Mucosa of gallbladder (tissue), 1 donor: ENCODE measurements at places on chromosomes 6 and 20. TPM values are rescaled to one million over a fixed set of nuclear protein-coding genes. Genes with fewer than 3 reads are reported as not detected.

DNA sequence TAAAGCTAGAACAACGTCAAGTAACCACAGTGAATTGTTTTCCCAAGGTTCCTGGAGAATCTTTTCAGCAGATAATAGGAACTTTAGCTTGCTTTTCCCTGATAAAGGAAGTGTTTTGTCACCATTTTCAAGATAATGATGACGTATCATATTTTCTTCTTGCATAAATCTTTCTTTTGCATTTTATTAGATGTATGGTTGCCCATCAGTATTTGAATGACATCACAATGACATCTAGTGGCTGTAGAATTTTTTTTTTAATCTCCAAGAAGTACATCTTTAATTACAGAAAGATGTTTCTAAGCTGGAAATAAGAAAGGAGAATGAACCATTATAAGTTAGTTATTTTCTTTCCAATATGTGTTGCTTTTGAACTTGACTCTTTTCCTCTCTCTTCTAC, 83.0 kb downstream of the CENPW start:
- DNase-seq: no peak

- DNase-seq: no peak
Measured at GRCh38 chr6:2509711-2510110, 241.0 kb downstream of the MYLK4 start.

DNA sequence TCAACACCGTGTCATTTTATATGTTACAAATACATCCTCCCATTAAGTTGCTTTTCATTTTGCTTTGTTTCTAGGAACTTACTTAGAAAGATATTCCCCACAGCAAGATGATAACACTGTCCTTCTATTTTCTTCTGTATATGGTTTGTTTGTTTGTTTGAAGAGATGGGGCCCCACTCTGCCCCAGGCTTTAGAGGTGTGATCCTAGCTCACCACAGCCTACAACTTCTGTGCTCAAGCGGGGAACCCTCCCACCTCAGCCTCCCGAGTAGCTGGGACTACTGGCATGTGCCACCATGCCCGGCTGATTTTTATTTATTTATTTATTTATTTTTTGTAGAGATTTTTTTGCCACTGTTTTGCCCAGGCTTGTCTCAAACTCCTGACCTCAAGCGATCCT, 14.2 kb upstream of the GMDS start:
- DNase-seq: no peak

DNA sequence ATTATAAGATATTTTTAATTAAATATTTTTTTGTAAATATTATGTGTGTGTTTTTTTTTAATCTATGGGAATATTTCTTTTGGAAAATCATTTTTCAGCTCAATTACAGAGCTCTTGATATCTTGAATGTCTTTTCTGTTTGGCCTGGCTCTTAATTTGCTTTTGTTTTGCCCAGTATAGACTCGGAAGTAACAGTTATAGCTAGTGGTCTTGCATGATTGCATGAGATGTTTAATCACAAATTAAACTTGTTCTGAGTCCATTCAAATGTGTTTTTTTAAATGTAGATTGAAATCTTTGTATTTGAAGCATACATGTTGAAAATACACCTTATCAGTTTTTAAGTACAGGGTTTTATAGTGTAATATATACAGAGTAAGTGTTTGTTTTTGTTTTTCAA, 2.6 kb downstream of the ID4 start:
- DNase-seq: no peak

Gene HSPA1L
- total RNA-seq: 2.8 TPM

GRCh38 chr6:55668591-55668990, 89.6 kb upstream of the HMGCLL1 start:
- no peak for DNase-seq

DNA sequence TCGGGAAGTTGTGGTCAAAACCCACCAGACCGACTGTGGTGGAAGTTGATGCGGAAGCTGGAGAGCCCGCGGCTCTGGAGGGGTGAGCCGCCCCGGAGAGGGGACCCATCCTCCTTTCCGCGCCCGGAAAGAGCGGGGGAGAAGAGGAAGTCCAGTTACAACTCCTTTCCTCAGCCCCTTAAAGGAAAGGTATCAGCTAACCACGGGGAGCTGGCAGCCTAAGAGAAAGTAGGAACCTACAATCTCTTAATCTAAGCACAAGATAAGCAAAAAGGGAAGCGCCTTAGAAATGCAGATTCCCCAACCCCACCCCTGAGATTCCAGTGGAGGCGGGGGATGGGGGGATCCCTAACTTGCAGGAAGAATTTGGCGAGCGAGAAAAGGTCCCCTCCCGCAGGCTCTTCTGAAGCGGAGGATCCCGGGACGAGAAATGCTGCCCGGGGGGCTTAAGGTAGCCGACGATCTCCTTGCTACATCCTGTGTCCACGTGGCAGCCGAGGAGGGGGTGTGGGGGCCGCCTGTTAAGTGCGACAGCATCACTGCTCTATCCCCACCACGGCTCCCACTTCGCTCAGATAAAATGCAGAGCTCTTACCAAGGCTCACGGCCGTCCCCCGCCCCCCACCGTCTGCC, 87.5 kb downstream of the ZFP64 start:
- DNase-seq: no peak

GRCh38 chr6:152981219-152981618, 1.6 kb downstream of the FBXO5 start:
- no peak for DNase-seq

DNA sequence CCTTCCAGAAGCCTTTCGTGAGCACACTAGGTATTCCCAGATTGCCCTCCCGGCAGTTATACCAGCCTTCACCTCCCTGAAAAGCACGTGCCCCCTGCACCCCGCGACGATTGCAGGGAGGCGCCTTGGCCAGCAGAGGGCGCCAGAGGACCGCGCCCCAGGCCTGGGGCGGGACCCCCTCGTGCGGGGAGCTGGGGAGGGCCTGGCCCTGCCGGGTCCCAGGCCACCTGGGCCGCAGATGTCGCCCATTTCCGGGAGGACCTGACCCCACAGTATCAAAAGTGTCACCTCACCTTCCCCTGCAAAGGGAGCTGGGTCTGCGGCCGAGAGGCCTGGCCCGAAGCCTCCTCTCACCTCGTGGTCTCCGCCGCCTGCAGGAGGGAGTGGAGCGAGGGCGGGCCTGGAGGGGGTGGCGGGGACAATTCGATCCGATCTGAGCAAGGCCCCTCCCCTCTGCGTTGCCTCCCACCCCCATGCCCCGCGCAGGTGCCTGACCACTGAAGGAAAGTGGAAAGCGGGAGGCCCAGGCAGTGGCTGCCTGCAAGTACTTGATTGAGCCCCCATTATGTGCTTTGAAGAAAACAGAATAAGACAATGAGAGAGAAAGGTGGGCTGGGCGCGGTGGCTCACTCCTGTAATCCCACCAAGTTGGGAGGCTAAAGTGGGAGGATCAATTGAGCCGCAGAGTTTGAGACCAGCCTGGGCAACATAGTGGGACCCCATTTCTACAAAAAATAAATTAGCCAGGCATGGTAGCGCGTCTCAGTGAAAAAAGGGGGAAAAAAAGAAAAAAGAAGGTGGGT, 3.5 kb upstream of the SNAI1 start:
- DNase-seq: no peak

DNA sequence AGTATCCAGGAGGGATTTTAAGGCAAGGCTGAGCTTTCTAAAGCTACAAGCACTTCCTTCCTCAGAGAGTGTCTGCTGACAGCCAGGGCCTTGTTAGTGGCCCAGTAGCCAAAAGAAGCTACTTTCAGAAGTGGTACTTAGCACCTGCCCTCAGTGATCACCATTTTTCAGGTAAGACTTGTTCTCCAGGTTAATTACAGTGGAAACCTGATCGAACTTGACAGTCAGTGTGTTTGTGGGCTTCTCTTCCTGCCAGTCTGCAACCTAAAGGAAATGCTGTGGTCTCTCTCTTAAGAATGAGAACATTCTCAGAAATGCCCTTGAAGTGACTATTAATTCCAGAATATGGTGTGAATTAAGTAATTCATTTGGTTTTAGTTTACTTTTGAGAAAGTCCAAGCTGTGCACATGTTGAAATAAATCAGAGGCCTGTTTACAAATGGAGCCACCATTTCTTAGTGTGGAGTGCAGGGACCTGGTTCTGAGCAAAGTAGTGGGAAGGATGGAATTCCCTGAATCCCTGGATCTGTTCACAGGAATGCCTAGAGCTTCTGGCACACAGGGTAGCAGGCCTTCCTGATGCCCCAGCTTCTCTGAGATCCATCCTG, 185.3 kb upstream of the AGPAT4 start:
- no peak for DNase-seq

Gene PRICKLE4
- 13.1 TPM for total RNA-seq

Gene SCRT2
- not detected for total RNA-seq

DNA sequence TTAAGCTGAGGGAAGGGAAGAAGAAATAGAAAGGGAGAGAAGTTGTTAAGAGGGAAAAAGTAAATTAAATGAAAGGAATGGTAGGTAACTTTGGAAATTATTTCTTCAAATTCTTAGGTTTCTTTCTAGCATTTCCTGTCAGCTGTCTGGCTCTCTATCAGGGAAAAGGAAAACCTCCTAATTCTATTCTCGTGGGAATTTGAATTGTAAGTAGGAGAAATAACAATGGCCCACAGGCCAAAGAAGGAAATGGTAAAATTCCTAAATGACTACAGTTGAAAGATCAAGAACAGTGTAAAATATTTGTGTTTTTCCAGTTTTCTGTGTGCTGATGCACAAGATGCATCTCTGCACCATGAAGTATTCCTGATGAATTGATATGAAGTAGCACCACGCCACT, 173.0 kb downstream of the IBTK start:
- DNase-seq: no peak

- no peak for DNase-seq
Measured at GRCh38 chr6:112663698-112664097, 316.6 kb downstream of the RFPL4B start.

DNA sequence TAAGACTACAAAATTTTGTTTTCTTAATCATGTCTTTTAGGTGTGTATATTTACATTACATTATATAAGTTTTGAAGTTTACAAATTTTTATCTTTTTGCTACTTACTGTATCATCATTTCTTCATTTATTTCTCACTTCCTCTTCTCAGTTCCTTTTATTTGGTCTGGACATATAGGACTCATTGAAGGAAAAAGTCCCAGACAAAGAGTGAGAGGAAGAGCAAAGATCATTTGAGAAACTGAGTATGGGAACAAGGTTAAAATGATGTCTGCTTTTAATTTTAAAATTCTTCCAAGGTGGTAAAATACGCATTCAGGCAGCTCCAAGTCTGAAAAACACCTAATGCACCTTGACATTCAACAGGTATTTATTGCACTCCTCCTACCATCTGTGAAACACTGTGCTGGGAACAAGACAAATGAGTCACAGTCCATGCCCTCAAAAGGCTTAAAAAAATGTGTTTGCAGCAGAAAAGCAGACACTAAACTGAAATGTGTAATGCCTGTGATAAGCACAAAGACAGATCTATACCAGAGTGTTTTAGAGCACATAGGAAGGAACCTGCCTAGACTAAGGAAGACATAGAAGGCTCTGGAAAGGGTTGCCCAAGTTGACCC, 63.2 kb downstream of the PKIB start:
- no peak for DNase-seq

GRCh38 chr6:4651831-4652467, 124.3 kb upstream of the CDYL start:
- DNase-seq: no peak

DNA sequence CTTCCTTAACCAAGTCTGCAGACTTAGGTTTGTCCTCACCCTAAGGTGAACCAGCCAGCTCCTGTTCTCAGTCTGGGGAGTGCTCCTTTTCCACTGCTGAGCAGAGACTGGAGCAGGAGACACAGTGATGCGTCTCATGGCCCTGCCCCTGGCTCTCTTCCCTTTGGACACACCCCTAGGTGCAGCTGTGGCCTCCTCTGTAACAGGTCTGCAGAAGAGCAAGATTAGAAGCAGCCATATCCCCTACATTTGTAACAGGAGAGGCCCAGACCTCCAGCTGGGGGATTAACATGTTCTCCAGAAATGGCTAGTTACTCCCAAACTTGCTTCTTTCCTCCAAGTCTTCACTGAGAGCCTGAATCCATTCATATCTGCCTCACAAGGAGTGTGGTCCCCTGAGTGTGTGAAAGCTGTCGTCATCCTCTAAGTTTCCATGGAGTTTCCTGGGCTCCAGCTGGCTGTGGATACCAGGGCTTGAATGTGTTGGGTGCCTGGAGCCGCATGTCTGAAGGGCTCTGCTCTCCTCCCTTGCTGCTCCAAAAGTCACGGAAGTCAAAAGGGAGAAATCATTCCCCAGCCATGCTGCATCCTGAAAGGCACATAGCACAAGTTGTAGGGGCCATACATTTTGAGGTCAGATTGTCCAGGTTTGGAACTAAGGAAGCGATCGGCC, 57.7 kb downstream of the PPP1R14C start:
- DNase-seq: no peak

DNA sequence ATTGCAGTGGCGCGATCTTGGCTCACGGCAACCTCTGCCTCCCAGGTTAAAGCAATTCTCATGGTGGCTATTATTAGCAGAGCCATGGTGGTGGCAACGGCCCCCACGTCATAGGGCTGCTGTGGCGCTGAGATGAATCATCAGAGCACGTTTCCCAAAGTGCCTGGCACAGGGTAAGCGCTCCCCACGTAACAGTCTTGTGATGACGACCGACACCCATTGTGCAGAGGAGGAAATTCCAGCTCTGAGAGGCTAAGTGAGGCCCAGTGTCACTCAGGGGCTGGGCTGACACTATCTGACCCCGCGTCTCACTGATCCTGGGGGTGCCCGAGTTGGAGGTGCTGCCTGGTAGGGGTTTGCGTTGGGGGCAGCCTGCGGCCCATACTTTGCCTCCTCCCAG, 16.2 kb downstream of the SUN5 start:
- DNase-seq: no peak

Gene TSPO2
- total RNA-seq: 1.0 TPM

GRCh38 chr20:46670228-46670584, 18.9 kb upstream of the SLC13A3 start:
- DNase-seq: no peak

Gene PLG
- 3.9 TPM for total RNA-seq

GRCh38 chr20:2305946-2306345, 10.1 kb downstream of the TGM3 start:
- peak; percentile 68 for DNase-seq

GRCh38 chr6:157203312-157203744, 120.0 kb downstream of the TMEM242 start:
- no peak for DNase-seq

DNA sequence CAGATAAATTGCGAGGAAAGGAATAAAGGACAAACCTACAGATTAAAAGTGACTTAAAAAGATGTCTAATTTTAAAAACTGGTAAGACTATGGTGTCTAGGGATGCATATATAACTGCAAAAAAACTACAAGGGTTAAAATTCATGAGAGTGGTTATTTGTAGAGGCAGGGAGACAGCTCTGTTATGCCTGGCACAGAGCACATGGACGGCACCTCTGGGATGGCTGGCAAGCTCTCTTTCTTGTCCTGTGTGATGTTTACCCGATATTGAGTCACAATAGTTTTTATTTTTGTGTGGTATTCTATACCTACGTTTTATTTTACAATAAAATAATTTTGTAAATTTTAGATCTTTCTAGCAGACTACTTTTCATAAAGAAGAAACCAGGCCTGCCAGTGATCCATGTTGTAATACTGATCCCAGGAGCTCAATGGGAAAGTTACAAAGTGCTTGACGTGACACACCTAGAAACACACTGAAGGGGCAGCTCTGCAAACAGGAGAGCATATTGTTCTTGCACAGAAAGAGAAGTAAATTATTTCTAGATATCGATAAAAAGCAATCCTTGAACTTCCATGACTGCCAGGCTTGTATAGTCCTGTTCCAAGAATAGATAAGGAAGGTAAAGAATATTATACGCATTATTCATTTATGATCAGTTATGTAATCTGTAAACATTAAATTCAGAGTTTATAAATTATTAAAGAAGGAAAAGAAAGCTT, 290.0 kb downstream of the PTPRK start:
- peak; percentile 69 for DNase-seq
